NCI-H2081 treated with DMSO at 0.1 percent for 48 hours (cell line): ENCODE measurements at places on chromosomes 3 and 15.

GRCh38 chr15:42604894-42605744 is 29.7 kb downstream of the STARD9 start:
- no peak for DNase-seq

DNA sequence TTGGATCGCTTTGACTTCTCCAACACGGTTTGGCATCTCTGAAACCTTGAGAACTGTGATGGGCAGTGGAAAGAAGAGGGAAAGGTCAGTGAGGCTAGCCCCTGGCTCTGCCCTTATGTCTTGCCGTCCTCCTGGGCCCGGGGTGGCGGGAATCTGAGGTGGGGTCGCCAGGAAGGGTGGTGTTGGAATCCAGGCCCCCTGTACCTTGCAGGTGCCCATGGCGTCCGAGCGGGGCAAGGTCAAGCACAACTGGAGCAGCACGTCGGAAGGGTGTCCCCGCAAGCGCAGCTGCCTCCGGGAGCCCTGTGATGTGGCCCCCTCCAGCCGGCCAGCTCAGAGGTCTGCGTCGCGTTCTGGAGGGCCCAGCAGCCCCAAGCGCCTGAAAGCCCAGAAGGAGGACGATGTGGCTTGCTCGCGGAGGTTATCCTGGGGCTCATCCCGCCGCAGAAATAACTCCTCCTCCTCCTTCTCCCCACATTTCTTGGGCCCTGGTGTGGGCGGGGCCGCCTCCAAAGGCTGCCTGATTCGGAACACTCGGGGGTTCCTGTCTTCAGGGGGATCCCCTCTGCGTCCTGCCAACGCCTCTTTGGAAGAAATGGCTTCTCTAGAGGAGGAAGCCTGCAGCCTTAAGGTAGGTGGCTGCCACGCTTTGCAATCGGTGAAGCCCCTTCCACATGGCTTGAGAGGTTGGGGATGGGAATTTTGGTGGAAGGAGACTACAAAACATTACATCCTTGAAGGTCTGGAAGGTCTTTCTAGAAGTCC is 907 bp downstream of the TATDN2 start:
- DNase-seq: no peak

DNA sequence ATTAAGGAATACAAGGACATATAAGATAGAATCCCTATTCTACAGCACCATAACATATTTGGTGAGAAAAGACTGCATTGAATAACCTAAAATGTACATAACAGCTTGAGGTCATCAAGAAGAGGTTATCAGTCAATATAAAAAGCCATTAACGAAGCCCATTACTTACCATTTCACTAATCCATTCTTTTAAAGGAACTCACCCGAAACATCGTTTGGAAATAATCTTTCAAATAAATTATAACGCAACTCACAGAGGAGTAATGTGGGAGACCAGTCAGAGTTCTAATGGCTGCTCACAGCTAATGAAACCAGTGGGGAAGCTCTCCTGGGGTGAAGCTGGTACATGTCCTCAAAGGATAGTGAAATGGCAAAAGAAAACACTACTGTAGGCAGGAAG is 188.4 kb downstream of the TBC1D5 start:
- DNase-seq: no peak

DNA sequence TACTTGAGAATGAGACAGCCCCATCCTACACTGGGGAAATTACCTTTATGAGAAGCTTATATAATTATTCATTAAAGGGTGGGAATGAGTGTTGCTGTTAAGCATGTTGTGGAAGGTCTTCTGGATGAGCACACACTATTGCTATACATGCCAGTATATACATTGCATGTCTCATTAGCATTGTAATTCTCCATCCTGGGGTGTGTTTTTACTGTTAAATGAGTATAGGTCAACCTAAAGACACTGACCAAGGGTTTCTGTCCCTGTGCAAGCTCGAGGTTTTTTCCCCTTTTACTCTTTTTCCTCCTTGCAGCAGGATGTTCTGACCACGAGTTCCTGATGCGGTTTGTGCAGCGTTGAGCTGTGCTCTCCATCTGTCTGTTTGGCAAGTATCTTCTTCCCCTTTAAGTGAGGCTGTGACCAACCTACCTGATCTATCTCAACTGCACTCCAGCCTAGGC is 7.2 kb upstream of the IVD start:
- DNase-seq: no peak

- no peak for DNase-seq
Measured at GRCh38 chr3:72820415-72820814, 27.8 kb downstream of the SHQ1 start.

GRCh38 chr3:172176061-172176770 is 136.8 kb downstream of the FNDC3B start:
- DNase-seq: no peak

DNA sequence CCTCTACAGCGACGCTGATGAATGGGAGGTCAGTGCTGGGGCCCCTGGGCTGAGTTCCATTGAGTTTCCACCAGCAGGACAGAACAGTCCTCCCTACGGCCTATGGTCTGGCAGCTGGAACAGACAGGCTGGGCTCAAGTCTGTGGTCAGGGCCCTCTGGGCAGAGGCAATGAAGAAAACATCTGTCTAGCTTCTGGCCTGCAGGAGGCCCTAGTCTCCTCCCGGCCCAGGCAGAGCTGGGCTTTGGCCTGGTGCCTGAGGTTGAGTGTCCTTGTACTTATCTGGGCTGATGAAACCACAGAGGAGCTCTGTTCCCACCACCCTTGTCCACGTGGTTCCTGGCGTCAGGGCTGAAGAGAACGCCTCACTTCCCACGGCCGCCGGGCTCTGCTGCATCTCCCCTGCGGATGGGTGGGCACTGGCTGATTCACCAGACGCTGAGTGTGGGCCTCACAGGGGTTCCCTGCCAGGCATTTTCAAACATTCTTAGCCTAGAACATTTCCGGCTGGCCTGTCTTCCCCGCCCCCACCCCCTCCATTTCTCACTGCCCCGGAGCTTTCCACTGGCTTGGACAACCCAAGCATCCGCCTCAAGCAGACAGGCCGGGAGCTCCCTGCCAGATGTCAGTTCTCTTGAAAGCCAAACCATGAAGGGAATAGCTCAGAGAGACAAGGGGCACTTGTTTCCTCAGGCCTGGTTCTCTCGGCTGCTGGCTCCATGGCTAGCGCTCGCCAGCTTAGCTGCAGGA is 20.3 kb downstream of the PPCDC start:
- DNase-seq: no peak

- DNase-seq: no peak
Measured at GRCh38 chr3:147914532-147914931, 505.4 kb downstream of the ZIC1 start.

GRCh38 chr3:187025656-187026316 is 95.5 kb downstream of the ST6GAL1 start:
- DNase-seq: no peak

DNA sequence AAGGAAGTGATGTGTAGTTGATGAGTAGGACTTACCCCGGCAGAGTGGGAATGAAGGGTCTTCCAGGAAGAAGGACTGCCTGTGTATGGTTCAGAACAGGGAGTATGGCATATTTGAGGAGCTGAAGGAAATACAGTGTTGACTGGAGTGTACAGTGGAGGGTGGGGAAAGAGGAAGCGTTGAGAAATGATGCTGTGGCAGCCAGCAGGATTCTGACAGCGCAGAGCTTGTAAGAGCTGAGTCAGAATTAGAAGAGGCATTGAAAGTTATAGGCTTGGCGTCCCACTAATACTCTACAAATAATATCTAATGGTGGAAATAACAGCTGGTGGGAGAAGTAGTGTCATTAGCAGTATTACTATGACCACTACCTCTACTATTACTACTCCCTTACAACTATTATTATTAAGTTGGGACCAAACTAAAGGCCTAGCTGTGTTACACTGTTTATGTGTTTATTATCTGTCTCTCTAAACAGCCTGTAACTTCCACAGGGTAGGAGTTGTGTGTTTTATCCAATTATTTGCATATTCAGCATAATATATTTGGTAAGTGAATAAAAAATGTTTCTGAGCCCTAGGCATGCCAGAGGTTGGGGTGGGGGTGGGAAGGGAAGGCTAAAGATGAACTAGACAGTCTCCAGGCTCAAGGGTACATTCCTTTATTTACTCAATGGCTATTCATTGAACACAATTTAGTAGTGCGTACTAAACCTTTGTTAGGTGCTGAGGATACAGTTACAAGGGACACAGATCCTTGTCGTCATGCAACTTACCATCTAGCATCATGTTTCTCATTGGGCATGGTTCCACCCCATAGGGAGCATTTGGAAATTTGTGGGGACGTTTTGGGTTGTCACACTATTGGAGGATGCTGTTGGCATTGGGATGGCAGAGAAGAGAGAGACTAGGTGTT is 428.8 kb upstream of the ONECUT1 start:
- DNase-seq: no peak

GRCh38 chr3:11126653-11127052 is 27.6 kb upstream of the HRH1 start:
- DNase-seq: no peak

DNA sequence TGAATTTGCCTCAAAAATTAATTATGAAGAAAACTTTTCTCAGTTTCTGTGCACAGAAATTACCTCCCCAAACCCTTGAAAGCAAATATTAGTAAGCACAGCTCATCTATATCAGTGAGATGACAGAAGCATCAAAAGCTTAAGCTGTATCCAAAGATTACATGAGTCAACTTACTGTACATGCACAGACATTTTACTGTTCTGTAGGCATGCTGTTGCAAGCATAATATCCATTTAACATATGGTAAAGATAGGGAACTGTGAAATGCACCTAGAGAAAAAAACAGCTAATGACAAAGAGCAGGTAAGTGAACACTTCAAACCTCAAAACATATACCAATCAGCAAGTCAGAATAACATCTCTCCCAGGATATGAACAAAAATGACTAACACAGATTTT is 20.9 kb downstream of the SHOX2 start:
- DNase-seq: no peak

- no peak for DNase-seq
Measured at GRCh38 chr15:57455929-57456328, 79.6 kb downstream of the CGNL1 start.

DNA sequence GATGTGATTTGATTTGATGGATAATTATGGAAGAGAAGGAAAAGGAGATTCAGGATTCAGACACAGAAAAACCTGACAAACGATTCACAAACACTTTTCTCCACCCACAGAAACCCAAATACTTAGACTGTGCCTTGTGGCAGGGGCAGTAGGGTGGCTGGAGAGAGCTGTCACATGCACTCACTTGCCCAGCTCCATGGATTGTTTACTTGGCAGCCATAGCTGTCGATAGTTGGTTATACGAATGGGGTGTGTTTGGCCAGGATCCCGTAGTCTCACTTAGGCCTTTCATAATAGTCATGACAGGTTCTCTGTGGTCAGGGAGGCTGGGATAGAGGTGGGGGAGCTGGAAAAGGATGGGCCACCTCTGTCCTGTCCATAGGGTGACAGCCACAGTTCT is 76.9 kb downstream of the CACNA1D start:
- DNase-seq: no peak

DNA sequence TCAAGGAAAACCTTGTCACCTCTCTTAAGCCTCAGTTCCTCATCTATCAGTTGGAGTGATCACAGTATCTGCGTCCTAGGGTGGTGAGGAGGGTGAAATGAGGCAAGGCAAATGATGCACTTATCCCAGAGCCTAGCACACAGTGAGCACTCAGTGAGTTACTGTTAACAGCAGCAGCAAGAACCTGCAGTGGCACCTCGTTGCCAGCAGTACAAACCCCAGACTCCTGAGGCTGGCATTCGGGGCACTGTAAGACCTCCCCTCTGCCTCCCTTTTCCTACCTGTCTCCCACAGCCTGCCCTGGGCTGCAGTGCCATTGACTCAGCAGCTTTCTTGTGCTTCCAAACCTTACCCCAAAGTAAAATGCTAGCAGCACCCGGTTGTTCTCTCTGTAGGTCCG is 82.9 kb upstream of the EIF1B start:
- no peak for DNase-seq

- no peak for DNase-seq
Measured at GRCh38 chr3:167773584-167773983, 38.1 kb downstream of the SERPINI1 start.

DNA sequence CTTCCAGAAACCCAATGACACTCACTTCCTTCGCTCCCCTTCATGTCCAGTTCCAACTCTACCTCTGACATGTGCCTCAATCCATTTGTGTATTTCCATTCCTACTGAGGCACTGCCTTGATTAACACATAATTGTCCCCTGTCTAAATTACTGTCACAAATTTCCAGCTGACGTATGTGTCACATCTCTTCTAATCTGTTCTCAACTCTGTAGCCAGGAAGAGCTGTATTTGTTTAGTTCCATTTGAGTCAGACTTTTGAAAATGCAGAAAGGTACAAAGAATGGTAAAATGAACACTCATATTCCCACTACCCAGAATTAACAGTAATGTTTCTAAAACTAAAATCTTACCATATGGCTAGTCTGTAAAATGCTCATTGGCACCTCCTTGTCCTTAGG is 299.0 kb upstream of the GADL1 start:
- no peak for DNase-seq

DNA sequence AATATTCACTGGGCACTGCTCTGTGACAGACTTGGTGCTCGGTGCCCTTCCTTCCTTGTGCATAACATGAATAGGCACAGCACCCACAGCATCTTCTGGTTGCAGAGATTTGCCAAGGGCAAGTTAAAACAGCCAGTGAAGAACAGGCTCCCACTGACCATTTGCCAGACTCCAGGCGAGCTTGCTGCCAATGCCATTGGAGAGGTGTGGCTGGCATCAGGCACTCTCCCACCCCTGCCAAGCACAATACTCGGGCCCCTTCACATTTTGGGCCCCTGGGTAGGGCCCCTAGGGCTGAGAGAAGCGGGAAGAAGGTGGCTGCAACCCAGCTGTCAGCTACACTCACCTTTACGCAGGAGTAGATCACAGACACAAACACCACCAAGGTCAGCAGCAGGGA is 112.1 kb downstream of the SEC22A start:
- no peak for DNase-seq

DNA sequence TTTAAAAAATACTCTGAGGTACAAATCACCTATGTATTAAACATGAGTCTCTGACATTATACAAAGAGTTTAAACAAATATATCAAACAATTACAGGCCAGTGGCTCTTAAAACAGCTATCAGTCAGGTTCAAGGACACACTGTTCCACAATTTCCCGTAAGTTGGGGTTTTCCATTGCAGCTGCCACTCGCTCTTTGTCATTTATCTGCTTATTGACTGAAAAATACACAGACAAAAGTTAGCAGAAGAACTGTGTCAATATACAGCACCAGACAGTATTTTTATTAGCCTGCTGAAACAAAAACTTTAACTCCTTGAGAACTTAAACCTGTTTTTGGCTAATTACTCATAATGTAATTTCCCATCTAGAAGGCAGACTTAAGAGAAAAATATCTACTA is 20.8 kb downstream of the CIAO2A start:
- DNase-seq: no peak

GRCh38 chr15:65979316-65979715 is 110.0 kb downstream of the RAB11A start:
- DNase-seq: no peak

GRCh38 chr3:72894976-72895552 is 7.2 kb downstream of the GXYLT2 start:
- DNase-seq: no peak

- no peak for DNase-seq
Measured at GRCh38 chr3:158961911-158962310, 160.1 kb downstream of the MFSD1 start.

GRCh38 chr3:8802256-8802655 is 32.8 kb upstream of the OXTR start:
- DNase-seq: no peak
